A549 treated with CpdA at 1 μM for 4 hours (cell line): ENCODE measurements at places on chromosomes 5 and 9. TPM values are rescaled to one million over a fixed set of nuclear protein-coding genes. Genes with fewer than 3 reads are reported as not detected.

The FASTKD3 gene
- total RNA-seq, result 12.6 to 15.7 TPM (median 14.0 TPM) in 5 replicates

The CAMK4 gene
- total RNA-seq, result 0.01 to 0.13 TPM (median 0.09 TPM) in 3 of 5 replicates, not detected in the others

The CD14 gene
- 3.6 to 5.6 TPM (median 4.4 TPM) in 5 replicates for total RNA-seq

The NOXA1 gene
- 1.0 to 1.5 TPM (median 1.5 TPM) in 5 replicates for total RNA-seq

The UBAP1 gene
- 37.5 to 46.6 TPM (median 41.0 TPM) in 5 replicates for total RNA-seq

The CXCL14 gene
- 0.07 to 0.20 TPM (median 0.17 TPM) in 4 of 5 replicates, not detected in the other for total RNA-seq

The LSM11 gene
- 2.4 to 3.1 TPM (median 3.0 TPM) in 5 replicates for total RNA-seq

The RNF180 gene
- total RNA-seq, result 0.15 to 0.31 TPM (median 0.20 TPM) in 5 replicates

The NPDC1 gene
- 36.7 to 87.5 TPM (median 78.6 TPM) in 5 replicates for total RNA-seq

The RNF130 gene
- total RNA-seq, result 34.5 to 42.8 TPM (median 40.4 TPM) in 5 replicates

The DBH gene
- not detected in 5 replicates for total RNA-seq

The GADD45G gene
- total RNA-seq, result 0.16 to 0.40 TPM (median 0.35 TPM) in 4 of 5 replicates, not detected in the other

The PCA3 gene
- total RNA-seq, result not detected in 5 replicates

The ANKRD31 gene
- 0.03 to 0.12 TPM (median 0.07 TPM) in 5 replicates for total RNA-seq
